ENCODE measurements at places on chromosomes 16 and 17. TPM values are rescaled to one million over a fixed set of nuclear protein-coding genes. Genes with fewer than 3 reads are reported as not detected.

The WNT9B gene
- not detected for total RNA-seq

- no peak for DNase-seq
Observed at GRCh38 chr16:66131156-66131807, 235.2 kb upstream of the CDH5 start.

The HS3ST4 gene
- not detected for total RNA-seq

- DNase-seq, result peak; percentile 67
Observed at GRCh38 chr16:69166221-69166833, 20.6 kb upstream of the SNTB2 start.

DNA sequence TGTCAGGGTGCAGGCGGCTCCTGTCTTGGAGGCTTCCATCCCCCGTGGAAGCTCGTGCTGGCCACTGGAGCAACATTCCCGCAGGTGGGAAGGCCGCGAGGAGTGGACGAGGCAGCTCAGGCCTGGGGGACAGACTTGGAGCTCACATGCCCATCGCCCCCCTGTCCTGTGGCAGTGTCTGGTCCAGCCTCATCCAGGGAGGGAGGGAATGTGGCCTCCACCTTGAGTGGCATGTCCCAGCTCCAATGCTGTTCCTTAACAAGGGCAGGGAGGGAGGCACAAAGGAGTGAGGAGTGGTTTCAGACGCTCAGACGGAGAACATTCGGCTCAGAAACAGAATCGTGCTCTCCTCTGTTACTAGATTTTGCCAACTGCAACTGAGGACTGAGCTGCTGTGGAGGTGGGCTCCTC is 159.4 kb upstream of the CHMP6 start:
- DNase-seq, result no peak

The ZNF200 gene
- 18.4 TPM for total RNA-seq

DNA sequence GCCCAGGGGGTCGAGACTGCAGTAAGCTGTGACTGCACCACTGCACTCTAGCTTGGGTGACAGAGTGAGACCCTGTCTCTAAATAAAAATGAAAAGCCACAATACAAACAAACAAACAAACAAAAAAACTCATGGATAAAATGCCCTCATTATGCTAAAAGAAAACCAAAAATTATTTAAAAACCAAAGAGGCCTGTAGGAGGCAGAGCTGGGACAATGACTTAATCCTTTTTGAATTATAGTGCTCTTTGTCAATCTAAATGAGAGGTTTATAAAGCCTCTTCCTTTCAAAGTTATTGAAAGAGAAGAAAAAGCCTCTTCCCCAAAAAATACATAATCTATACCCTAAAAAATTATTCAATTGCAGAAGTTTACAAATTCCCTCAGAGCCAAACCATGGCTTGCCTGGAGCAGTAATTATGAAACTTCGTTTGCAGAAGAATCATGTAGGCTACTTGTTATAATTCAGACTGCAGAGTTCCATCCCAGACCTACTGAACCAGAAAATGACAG is 18.5 kb downstream of the CRLF3 start:
- DNase-seq, result no peak

DNA sequence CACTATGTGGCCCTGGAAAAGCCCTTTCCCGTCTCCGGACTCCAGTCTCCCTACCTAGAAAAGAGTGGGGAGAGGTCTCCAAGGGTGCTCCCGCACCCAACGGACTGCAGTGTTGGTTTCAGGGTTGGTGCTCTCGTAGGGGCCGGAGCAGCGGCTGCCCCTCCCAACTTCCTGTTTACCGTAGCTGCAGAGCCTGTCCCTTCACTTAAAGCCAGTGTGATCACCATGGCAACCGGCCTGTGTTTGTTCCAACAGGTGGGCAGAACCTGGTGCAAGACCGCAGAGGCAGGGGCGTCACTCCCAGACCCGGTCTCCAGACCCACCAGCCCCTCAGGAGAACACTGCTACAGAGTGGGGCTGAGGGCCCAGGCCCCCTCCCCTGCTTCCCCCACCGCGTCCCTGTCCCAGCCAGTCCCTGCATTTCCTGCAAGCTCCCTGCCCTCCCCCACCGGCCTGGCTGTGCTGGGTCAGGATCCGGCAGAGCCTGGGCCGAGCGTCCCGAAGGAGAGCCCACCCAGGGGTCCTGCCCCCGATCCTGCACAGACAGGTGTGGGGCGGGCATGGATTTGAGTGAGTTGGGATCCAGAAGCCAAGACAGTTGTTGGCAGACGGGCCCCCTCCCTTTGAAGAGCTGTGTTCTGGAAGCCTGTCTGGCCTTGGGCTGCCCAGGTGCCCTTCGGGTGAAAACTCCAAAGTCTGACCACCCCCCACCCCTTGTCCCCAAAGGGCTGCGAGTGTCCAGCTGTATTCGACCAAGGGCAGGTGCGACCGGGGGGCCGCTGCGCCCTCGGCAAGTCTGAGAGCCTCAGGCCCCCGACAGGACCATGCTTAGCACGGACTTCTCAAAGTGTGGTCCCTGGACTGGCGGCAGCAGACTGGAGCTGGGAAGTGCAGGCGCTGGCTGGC is 1.5 kb upstream of the BAIAP3 start:
- peak; percentile 86 for DNase-seq

DNA sequence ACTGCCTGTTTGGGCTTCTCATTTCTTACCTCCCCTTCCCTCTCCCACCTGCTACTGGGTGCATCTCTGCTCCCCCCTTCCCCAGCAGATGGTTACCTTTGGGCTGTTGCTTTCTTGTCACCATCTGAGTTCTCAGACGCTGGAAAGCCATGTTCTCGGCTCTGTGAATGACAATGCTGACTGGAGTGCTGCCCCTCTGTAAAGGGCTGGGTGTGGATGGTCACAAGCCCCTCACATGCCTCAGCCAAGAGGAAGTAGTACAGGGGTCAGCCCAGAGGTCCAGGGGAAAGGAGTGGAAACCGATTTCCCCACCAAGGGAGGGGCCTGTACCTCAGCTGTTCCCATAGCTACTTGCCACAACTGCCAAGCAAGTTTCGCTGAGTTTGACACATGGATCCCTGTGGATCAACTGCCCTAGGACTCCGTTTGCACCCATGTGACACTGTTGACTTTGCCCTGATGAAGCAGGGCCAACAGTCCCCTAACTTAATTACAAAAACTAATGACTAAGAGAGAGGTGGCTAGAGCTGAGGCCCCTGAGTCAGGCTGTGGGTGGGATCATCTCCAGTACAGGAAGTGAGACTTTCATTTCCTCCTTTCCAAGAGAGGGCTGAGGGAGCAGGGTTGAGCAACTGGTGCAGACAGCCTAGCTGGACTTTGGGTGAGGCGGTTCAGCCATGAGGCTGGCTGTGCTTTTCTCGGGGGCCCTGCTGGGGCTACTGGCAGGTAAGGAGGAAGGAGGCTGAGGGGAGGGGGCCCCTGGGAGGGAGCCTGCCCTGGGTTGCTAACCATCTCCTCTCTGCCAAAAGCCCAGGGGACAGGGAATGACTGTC is at the start of gene CD68:
TSS of gene CD68 (plus strand) at position 638 of the 833 bp plus-strand sequence. CDS start at position 678, 40 bp downstream.
- DNase-seq, result peak; percentile 77

- peak; percentile 57 for DNase-seq
Observed at GRCh38 chr16:70253291-70254106, 1.8 kb upstream of the EXOSC6 start.

- DNase-seq, result no peak
Observed at GRCh38 chr17:68103148-68103547, 67.6 kb downstream of the KPNA2 start.

DNA sequence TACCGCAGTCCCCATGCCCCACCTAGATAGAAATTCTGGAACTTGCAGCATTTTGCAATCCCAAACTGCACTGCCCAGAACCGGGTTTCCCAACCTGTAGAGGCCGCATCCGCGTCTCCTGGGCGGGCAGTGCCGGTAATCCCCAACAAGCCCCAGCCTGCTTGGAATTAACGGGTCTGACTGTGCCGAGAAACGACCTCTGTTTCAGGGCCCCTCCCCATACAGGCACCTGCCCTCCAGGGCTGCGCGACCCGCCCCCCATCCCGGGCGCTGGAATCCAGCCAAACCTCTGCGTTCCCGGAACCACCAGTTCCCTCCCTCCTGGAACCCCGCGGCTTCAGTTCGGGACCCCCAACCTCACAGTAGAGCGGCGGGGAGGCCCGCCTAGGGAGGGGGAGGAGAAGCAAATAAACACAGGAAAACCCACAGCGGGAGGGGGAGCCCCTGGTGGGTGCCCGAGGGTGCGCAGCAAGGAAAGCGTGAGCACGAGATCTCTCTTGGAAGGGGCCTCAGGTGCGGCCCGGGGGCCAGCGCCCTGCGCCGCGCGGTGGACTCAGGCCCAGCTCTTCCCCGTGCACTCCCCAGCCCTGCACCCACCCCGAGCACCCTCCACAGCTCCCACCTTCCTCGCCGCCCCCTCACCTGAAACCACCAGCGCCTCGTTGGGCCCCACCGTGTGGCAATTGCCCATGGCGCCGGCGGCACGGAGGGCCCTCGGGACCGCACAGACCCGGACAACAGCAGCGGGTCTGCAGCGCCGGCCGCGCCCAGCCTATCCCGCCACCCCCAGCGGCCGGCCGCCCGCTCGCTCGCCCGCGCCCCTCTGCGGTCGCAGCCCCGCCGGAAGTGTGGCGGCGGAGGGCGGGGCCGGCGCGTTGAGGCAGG is at the start of gene FLOT2:
TSS of gene FLOT2 (minus strand) at position 850 of the 885 bp plus-strand sequence. CDS start at position 691, 159 bp downstream.
- peak; percentile 73 for DNase-seq

DNA sequence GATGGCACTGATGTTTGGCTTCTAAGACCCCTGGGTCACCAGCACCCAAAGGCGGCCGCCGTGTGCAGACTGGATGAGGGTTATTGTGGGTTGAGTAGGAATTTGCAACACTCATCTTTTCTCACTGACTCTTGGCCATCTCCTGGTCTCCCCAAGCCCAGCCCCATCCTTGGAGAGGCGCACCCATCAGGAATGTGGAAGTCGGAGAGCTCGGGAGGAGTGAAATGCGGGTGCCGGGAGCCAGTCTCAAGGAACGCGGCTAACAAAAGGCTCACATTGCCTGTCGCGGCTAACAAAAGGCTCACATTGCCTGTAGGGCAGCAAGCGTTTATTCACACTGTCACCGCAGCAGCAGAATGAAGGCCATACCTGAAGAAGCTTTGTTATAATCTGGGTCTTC is 248.6 kb downstream of the FOXL1 start:
- no peak for DNase-seq

GRCh38 chr16:779561-779960 is 8.6 kb downstream of the RPUSD1 start:
- DNase-seq, result no peak

DNA sequence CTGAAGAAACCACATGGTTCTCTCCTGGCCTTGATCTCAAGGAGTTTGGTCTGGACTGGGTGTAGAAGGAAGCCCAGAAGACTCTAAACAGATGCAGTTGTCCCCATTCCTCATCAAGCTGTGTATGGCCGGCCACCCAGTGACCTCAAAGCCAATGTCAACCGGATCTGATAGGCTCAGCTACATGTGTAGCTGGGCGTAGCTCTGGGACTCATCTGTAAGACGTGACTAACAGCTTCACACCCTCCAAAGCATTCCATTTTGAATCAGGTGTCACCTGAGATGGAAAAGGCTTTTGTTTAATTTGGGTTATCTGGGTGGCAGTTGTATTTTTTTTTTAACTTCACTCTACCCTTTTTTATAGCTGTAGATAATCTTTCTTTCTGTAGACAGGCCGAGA is 130.4 kb downstream of the ABCC12 start:
- DNase-seq, result no peak

DNA sequence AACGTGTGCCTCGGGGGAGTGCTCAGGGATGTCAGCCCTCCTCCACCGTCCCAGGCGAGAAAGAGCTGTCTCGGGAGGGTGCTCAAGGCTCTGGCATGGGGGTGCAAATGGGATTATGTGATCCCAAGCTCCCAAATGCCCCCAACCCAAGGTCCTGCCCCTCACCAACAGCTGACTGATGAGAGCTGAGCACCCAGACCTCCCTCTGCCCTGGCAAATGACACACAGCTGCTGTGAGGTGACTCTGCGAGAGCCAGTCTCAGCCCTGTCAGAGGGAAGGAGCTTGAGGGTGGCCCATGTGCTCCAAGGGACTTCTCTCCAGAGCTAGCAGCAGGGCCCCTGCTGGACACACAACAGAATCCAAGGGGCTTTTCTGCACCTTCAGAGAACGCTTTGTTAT is 7.7 kb downstream of the CDH5 start:
- no peak for DNase-seq

DNA sequence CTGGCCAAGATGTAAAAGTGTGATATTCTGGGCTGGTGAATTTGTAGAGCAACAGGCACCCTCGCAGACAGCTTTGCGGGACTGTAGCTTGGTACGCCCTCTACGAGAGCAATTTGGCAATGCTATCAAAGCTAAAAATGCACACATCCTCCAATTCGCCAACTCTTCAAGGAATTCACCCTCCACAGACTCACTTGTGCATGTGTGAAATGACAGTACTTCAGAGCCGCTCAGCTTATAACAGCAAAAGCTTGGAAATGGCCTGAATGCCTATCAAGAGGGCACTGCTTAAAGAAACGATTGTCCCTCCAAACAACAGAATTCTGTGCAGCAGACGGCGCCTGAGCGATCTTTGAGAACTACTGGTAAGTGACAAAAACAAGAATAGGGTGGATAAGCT is 130.8 kb downstream of the SDK2 start:
- DNase-seq, result no peak

DNA sequence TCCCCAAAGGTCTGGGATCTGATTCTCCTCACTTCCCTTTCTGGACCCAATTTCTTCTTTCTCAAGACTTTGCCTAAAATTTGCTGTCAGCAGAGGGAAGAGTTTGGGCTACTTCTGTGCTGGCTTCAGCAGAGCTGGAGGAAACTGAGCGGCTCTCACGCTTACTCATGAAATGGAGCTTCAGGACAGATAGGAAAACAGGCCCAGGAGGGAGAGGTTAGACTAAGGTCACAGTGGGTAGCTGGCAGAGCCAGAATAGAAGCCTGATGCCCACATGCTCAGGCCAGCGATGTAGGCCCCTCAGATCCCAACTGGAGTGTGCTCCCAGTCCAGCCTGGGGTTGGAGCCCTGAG is 593 bp downstream of the SLC38A7 start:
- no peak for DNase-seq

GRCh38 chr17:8277317-8277716 is 11.2 kb upstream of the RANGRF start:
- DNase-seq, result no peak

- peak; percentile 90 for DNase-seq
Observed at GRCh38 chr17:44218344-44219107, 949 bp downstream of the UBTF start.

DNA sequence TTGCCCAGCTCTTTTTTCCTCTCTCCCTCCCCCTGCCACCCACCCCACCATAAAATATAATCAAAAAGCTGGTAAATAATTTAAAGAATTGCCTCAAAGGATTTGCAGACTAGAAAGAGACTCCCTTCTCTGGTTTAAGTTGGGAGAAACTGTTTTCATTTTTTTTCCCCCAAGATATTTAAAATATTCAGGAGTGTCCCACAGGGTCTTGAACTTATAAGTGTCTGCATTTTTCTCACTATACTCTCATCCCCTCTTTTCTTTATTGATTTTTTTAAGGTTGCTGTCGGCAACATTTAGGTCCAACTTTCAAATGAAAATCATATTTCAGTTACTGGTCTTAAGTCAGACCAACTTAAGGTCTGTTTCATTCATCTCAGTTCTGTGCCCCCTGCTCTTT is 210.2 kb downstream of the MSI2 start:
- DNase-seq, result no peak

GRCh38 chr17:15257258-15257788 is 7.8 kb downstream of the PMP22 start:
- peak; percentile 73 for DNase-seq

The CTNS gene
- 7.7 TPM for total RNA-seq

GRCh38 chr17:47735536-47736011 is 2.5 kb downstream of the TBX21 start:
- peak; percentile 42 for DNase-seq

GRCh38 chr16:12681653-12682052 is 122.0 kb downstream of the CPPED1 start:
- no peak for DNase-seq

The DOC2A gene
- total RNA-seq, result not detected

Data from activated CD8-positive, alpha-beta T cell treated with anti-CD3 and anti-CD28 coated beads, Interleukin-2, amount 10 ng/mL, durations not matched to agents 7 days and 5 days (primary cell).